Effector CD4-positive, alpha-beta T cell (primary cell): ENCODE measurements at places on chromosomes 6 and 20.

GRCh38 chr6:44731485-44732095 lies 344.1 kb downstream of the CDC5L start:
- no peak for DNase-seq

DNA sequence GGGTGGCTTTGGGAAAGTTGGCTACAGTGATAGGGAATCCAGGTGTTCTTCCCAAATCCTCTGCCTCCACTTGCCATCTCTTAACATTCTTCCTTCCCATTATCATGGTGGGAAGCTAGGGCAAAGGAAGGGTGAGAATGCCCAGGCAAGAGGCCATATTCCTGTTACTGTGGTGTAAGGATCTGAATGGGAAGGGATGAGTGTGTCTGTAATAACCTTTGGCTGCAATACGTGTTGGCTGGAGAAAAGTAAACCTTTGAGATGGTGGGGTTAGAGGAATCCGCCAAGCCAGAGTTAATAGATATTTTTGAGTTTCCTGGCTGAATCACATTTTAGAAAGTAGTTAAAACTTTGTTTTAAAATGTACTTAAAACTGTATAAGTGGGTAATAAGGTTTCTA lies 45.9 kb downstream of the RNF144B start:
- DNase-seq = no peak

- no peak for DNase-seq
These were observed 101.8 kb upstream of the DST start for GRCh38 chr6:56744528-56744927.

DNA sequence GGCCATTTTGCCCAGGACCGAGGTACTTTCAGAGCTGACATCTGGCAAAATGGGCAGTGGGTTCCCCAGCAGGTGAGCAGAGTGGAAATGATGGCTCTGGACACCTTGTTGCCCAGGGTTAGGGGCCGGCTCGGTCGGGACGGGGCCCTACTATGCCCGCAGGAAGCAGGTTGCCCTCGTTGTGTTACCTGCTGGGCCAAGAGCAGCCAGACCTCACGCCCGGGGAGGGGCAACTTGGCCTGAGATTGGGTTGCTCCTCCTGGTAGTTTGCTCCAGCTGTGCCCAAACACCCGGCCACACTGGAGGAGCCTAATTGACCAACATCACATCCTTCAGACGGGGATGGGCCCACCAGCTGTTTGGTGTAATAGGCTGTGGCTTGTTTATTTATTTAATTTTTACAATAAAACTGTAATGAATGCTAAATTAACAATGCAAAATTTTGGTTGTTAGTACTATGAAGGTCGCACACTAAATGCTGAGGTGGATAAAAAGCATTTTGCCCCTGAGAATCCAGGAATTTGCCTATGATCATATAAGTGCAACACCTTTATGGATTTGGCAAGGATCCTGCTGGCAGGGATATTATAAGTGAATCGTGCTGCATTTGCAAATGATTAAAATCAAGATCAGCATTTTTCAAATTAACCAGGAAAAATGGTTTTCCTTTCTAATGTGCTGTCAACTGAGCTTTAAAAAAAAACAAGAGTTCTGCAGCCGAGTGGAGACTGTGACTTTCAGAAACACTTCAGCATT lies 26.6 kb upstream of the PCMTD2 start:
- DNase-seq = no peak

GRCh38 chr20:32482442-32483261 lies 102.5 kb downstream of the NOL4L start:
- peak; percentile 13 for DNase-seq

DNA sequence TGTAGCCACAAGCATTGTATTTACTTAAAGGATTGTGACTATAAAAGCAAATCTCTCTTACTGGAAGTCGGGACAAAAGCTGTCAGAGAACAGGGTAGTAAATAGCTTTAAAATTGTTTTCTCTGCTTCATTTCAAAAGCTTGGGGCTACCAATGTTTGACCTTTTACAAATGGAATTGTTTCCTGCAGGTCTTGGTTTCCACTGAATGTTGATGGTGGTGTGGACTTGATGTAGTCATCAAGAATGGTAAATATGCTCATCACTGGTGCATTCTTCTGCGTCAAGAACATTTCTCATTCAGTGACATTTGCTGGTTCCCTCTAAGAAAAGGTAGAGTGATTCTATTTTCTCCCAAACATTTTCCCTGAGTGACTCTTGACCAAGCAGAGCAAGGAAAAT lies 435.4 kb upstream of the KHDRBS2 start:
- DNase-seq = no peak

- DNase-seq = no peak
These were observed 32.5 kb upstream of the SMLR1 start for GRCh38 chr6:130794738-130795137.

DNA sequence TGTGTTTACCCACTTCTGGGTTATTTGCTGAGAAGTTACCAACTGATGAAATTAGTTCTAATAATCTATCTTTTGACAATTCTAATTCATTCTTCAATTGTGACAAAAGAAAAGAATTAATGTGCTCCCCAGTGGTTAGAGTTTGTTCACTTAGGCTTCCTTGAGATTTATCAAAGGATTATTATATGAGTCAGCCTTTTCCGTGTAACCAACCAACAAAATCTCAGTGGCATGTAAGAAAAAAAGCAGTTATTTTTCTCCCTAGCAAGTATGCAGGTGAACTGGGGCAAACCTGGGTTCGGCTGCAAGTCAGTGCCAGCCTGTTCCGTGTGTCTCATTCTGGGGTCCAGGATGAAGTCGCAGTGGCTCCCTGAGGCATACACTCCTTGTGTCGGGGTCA lies 28.8 kb upstream of the HIVEP1 start:
- no peak for DNase-seq

DNA sequence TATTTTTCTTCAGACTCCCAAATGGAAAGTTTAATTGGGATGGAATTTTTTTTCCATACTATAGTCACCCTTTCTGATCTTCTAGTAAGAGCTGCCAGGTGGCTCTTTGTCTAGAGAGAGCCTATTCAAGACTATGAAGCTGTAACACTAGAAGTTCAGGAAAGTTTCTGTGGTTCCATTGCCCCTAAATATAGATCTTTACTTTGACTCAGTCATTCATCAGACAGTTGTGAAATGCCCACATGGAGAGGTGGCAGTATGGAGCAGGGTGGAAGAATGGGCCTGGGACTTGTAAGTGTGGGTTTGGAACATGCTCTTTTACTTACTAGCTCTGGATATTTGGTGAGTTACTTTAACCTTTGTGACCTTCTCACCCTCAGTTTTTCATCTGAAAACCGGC lies 87.8 kb downstream of the CTNNBL1 start:
- no peak for DNase-seq

DNA sequence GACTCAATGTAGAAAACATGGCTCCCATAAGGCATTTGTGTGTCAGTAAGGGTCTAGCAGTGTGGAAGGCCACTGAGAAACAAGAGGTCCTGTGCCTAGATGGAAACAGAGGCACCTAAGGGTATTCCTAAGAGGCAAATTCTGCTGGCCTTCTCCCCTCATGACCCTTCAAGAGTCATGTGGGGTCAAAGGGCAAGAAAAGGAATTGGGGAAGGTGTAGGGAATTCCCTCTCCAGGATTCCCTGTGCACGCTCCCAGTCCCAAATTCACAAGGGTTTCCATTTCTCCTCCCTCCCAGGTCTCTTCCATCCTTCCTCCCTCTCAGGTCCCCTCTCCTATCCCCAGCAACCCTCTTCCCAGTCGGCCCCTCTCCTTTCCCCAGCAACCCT lies 568 bp downstream of the AGPAT1 start:
- DNase-seq = no peak

DNA sequence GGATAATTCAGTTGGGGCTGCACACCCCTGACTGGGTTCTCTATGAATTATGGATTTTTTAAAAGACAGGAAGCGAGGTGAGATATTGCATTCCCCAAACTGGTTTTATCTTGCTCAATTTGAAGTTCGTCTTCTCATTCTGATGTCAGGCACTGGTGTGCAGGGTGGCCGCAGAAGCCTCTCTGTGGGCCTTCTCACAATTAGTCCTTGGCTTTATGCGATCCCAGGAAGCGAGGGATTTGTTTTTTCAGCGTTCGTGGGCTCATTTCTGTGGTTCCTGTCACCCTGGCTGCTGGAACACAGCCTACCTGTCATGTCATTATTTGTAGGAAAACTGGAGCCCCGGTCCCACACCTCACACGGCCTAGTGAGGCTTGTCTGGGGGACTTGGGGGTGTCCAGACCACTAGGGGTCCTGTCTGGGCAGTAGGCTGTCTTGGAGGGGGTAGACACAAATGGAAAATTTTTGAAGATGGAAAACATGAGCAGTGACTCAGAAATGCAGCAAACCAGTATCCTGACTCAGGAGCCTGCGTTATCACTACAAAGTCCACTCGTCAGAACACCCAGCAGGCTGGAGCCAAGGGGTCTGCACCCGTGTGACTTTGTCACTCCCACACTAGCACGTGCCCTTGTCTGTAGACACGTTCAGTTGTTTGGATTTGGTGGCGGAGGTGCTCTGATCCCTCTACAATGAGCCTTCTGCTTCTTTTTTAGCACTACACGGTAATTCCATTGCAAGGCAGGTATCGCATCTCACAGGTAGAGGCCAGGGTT lies 42.2 kb downstream of the GNAS-AS1 start:
- DNase-seq = no peak

DNA sequence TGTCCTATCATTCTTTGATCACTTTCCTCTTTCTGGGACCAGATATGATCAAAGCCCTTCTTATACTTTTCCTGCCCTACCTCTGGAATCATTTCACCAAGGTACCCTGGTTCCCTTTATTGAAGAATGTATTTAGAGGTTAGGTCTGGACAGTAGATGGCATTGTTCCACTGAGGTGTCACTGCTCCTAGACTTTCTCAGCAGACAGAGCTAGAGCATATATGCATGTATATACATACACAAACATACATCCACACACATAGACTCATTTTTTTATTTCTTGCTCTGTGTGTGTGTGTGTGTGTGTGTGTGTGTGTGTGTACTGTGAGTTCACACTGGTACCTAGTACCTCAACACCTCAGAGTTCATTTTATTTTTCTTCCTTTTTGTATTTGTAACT lies 40.9 kb downstream of the PTPRA start:
- no peak for DNase-seq

DNA sequence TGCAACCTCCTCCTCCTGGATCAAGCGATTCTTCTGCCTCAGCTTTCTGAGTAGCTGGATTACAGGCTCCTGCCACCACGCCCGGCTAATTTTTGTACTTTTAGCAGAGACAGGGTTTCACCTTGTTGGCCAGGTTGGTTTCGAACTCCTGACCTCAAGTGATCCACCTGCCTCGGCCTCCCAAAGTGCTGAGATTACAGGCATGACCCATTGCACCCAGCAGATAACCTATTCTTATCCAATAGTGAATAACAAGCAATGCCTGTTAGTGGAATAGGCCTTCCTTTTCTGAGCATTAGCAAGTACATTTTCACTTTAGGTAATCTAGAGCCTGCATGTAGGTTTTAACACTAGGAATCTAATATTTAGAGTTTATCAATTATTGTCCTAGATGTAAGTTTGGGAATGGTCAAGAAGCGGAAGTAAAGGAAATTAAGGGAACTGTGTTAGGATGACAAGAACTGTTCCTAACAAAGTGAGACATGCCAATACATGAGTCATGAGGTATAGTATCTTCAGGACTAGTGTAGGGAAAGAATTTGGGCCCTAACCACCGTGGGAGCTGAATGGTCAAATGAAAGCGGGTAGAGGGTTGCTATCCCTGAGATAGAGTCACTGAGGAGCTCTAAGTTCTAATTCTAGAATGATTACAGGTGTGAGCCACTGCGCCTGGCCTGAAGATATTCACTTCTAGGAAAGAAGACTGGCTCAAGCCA lies 15.0 kb downstream of the BLTP3A start:
- no peak for DNase-seq

DNA sequence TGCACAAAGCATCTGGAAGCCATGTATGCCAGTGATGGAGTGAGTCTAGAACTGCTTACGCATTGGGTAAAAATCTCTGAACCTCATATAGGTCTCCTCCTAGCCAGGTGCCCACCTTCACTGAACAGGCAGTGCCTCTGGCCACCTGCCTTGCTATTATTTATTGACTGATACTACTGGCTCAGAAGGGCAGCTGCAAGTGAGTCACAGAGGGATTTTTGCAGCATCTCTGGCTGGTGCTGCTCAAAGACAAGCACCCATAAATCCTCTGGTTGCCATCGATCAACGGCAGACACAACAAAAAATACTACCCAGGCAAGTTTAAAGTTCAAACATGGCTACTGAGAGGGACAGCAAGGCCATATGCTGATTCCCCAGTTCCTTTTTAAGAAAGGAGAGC lies 279.4 kb downstream of the UBE3D start:
- DNase-seq = no peak

GRCh38 chr20:40768105-40768504 lies 79.1 kb upstream of the MAFB start:
- no peak for DNase-seq
